ENCODE measurements at places on chromosomes 6 and 20.

GRCh38 chr6:1738558-1739081 is 128.9 kb downstream of the FOXC1 start:
- DNase-seq: no peak

DNA sequence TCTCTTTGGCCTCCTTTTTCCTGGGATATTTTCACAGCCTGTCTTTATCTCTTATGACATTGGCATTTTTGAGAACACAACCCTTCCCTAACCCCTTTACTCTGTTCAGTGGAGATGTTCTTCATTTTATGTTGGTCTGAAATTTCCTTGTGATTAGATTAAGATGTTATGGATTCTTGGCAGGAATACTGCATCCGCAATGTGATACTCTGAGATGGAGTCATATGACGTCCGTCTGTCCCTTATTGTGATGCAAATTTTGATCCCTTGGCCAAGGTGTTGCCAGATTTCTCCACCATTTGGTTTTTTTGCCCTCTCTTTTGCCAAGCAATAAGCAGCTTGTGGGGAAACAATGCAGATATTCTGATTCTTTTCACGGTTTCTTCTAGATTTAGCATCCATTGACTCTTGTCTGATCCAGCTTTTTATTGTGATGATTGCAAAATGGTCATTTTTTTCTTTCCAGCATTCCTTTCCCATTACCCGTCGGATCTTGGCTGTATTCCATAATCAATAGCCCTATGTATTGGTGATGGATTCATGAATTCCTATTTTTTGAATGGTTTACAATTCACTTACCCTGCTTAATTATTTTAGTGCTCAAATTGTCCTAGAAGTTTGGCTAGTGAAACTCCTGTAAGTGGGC is 85.1 kb downstream of the NCOA3 start:
- DNase-seq: no peak

- no peak for DNase-seq
Measured at GRCh38 chr20:63180569-63181185, 35.3 kb downstream of the YTHDF1 start.

- DNase-seq: no peak
Measured at GRCh38 chr6:33619166-33619840, 1.8 kb upstream of the ITPR3 start.
